ENCODE measurements at places on chromosomes 12 and 14.

GRCh38 chr12:94676031-94676641 is 25.8 kb upstream of the TMCC3 start:
- peak; percentile 47 for DNase-seq

DNA sequence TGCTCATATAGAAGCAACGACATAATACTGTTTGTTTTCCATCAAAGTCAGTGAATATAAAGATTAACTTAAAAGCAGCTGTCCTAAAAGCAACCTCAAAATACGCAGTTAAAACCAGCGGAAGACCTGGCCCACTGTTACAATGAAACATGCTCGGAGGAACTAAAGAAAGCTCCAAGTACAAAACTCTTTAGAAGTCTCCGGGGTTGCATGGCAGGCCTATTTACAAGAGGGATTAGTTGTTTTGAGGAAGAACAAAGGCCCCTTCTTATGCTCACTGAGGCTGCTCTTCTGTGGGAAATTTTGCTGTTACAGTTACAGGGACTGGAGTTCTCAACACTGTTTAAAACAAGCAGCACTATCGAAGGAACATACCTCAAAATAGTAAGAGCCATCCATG is 75.9 kb upstream of the C12orf71 start:
- DNase-seq: peak; percentile 68

- no peak for DNase-seq
Observed at GRCh38 chr14:80167793-80168448, 43.4 kb downstream of the DIO2 start.

- no peak for DNase-seq
Observed at GRCh38 chr12:6779708-6780432, 7.5 kb downstream of the LAG3 start.

DNA sequence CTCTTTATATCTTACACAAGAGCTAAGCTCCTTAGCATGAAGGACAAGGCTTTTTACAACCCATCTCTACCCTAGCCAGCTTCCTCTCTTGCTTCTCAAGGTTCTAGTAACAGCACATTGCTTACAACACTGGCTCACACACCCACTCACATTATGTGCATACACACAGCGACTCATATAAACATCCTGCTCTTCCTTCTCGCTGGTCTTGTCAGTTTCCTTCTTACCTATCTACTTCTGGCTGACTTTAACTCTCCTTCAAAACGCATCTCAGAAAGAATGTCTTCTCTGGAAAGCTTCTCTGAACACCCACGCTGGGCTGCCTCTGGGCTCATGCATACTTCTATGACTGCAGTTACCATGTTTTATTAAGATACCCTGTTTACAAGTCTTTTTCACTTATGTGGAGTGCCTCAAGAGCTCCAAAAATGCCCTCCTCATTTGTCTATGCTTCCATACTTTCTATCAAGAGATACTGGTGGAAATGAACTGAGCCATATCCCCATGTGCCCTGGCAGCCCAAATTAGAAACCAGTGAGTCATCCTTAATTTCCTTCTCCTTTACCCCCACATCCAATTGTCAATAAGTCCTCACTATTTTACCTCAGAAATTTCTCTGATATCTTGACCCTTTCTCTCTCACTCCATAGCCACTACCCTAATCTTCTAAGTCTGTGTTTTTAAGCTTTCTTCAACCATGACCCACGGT is 126.9 kb upstream of the KRAS start:
- DNase-seq: no peak

DNA sequence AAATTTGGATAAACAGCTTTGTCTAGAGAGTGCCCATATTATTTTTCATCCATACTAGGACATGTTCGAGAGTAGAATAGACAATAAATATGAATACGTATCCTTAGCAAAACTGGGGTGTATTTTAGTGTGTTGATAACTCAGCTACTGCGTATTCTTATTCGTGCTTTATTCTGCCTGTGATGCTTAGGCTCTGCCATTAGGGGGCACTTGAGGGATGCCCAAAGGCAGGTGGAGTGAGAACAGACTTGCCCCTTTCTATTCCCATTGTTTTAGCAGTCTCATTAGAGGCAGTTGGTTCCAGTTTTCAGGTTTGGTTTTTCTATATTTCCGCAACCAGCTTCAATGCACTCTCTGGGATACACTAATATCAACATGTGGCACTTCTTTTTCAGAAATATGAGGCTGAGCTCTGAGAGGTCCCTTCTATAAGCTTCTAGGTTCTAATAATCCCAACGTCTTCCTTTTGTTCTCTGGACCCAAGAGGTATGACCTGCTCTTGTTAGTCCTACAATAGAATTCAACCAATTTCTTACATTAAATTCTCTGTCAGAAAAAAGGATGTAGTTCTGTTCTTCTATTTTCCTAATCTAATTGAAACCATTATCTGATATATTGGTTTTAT is 985.7 kb upstream of the FBXO33 start:
- DNase-seq: peak; percentile 77

- DNase-seq: no peak
Observed at GRCh38 chr12:7991535-7991934, 41.0 kb upstream of the FOXJ2 start.

- DNase-seq: no peak
Observed at GRCh38 chr12:47041327-47041726, 38.1 kb upstream of the PCED1B start.

DNA sequence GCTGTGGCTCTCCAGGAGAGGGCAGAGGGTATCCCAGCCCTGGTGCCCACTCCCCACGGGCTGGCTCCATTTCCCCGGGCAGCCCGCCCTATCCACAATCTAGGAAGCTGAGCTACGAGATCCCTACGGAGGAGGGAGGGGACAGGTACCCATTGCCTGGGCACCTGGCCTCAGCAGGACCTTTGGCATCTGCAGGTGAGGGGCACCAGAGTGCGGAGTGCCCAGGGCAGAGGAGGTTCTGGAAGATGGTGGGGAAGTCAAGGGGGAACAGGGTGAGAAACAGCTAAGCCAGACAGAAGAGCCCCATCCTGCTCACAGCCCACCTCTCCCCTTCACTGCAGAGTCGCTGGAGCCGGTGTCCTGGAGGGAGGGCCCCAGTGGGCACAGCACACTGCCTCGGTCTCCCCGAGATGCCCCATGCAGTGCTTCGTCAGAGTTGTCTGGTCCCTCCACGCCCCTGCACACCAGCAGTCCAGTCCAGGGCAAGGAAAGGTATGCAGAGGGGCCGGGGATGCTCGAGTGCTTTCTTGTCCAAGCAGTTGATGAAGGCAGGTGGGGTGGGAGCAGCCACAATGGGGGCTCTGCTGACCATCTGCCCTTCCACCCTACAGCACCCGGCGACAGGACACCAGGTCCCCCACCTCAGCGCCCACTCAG is 10.3 kb downstream of the TNS2 start:
- DNase-seq: no peak

GRCh38 chr14:94227029-94227428 is 52.9 kb downstream of the PPP4R4 start:
- DNase-seq: no peak

DNA sequence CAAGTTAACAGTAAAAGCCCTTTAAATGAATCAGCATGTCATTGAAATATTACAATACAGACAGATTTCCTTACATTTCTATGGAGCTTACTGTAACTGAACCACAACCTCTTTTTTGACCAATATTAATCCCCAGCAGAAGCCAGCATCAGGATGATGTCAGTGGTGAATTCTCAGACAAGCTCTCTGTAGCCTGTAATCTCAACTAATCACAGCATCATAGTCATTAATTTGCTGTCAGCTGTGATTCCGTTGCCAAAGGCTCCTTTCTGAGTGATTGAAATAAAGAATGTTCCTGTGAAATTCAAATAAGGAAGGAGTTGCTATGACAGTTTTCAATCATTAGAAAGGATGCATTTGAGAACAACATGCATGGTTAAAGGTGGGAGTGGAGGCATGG is 323.1 kb downstream of the PDZRN4 start:
- DNase-seq: no peak

DNA sequence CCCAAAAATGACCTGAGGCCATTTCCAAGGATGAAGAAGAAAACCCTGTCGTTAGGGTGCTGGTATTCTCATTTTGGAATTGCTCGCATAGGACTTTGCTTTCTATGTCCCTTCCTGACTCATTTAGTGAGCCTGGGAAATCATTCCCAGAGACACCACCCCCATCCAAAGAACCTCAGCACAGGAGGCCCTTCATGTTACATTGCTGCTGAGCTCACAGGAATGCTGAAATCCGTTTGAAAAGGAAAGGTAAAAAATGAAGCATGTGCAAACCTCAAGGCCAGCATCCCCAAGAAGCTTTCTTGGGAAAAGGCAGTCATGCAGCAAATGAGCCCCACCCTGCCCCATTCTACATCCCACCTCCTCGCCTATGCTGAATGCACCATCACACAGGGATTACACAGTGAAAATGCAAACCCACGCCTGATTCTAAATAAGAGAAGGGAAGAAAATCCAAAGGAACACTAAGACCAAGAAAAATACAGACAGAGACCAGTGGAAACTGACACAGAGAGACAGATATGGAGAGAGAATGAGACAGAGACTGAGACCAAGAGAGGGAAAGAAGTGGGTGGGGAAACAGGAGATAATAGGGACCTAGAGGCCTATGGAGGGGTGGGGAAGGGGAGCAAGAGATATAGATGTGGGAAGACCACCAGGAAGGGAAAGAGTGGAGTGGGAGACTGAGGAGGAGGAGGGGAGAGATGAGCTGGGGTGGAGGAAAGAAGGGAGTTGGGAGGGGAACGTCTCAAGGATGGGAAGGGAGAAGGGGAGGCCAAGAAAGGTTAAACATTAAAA is 33.5 kb downstream of the NIN start:
- no peak for DNase-seq

- no peak for DNase-seq
Observed at GRCh38 chr12:3091038-3091319, 13.8 kb downstream of the TSPAN9 start.

All from islet precursor cell (in vitro differentiated cells).